ENCODE measurements at places on chromosomes 4 and X.

DNA sequence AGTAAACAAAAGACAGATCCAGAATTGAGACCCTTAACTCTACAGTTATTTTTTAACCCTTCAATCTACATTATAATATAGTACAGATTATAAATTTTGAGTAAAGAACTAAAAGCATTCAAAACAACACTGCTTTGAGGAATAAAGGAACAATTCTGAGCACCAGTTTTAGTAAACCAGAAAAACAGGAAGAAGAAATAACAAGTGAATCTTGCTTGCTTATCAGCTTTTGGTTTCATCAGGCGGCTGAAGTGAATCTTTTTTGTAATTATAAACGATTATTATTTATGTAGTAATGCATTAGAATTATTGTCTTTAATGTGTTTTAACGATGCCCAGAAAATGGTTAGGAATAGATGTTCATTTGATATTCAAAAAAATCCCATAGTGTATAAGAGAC lies 305.4 kb downstream of the ARAP2 start:
- no peak for DNase-seq

DNA sequence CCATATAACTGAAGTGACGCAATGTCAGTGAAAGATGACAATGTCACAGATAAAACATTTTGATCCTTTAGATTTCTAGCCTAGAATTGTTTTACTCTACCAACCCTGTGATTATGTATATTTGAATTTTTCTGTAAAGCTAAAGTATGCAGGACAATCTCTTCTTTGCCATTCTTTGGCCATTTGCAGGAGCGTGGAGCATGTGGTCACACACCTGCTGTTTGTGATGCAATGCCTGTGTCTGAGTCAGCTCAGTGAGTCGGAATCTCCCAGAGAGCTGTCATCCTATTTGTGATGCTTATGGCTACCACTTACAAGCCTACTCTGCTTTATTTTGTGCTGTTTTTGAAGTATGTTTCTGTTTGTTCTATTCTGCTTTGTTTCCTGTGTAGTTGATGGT lies 214.5 kb downstream of the NAF1 start:
- DNase-seq = no peak

DNA sequence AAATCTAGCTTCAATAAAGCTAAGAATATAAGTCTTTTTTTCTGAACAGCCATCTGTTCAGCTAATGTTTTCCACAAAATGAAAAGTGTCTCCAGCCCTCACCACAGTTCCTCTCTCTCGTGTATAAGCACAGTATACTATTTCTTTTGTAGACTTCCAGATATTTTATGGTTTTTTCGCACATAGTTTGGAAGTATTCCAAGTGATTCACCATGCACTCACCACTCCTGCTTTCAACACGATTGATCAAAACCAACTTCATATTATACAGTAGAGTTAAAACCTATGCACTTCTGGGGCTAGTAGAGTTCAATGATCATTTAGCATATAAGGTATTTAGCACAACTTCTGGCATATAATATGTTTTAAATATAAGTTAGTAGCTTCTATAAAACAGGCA lies 105.8 kb upstream of the DCAF12L1 start:
- DNase-seq = no peak

GRCh38 chrX:74924449-74925224 lies 615 bp downstream of the NEXMIF start:
- DNase-seq = no peak

DNA sequence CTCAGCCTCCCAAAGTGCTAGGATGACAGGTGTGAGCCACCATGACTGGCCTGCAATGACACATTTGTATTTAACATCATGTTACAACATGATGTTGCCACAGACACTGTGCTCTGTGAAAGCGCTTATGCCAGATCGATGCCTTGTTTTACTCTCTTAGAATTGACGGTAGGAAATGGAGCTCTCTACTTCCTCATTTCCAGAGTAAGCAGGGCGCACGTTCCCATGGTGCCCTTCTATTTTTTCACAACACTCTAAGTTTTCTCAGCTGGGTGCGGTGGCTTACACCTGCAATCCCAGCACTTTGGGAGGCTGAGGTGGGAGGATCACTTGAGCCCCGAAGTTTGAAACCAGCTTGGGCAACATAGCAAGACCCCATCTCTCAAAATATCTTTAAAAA lies 60.7 kb upstream of the DHRSX start:
- no peak for DNase-seq

- no peak for DNase-seq
These were observed 29.2 kb downstream of the FANCB start for GRCh38 chrX:14843666-14844065.

DNA sequence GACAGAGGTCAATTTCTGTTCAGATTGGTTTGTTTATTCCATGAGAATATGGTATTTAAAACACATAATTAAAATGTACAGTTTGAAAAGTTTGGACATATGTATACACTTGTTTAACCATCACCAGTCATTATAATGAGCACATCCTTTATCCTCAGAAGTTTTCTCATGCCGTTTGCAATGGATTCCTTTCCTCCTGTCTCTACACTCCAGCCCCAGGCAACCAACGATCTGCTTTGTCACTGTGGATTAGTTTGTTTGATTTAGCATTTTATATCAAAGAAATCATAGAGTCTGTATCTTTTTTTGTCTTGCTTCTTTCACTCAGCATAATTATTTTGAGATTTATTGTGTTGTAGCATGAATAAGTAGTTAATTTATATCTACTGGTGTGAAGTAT lies 243.0 kb upstream of the TRAM1L1 start:
- no peak for DNase-seq

Data from skeletal muscle cell (primary cell).